Smooth muscle cell of the brain vasculature (primary cell): ENCODE measurements at places on chromosomes 7 and 10.

GRCh38 chr10:103077491-103078308, 115.4 kb downstream of the NT5C2 start:
- no peak for DNase-seq

- no peak for DNase-seq
Observed at GRCh38 chr10:117094856-117095255, 43.2 kb downstream of the VAX1 start.

GRCh38 chr7:41189866-41190265, 513.0 kb downstream of the INHBA start:
- peak; percentile 43 for DNase-seq

GRCh38 chr7:107469929-107470328, at the start of gene GPR22:
Gene GPR22 (plus strand): TSS chr7:107470057. CDS start chr7:107474061, 4,004 bp downstream.
- no peak for DNase-seq

DNA sequence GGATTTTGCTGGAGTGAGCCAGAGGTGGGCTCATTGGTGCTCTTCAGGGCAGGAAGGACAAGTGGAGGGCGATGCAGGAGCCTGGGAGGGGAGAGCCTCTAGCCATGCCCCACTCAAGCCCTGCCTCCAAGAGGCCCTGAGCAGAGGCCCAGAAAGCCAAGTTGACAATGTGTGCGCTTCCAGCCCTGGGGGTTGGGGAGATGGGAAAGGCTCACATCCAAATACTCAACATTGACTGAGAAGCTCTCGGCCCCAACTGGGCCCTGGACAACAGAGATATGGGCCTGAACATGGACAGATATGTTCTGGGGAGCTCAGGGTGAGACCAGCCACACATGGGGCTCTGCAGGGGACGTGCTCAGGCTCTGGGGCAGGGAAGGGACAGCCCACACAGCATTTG, 39.0 kb downstream of the FRMPD2 start:
- DNase-seq: no peak

GRCh38 chr7:96962221-96962885, 43.0 kb upstream of the DLX6 start:
- DNase-seq: no peak

- no peak for DNase-seq
Observed at GRCh38 chr10:1406132-1406966, 331.0 kb downstream of the ADARB2 start.

DNA sequence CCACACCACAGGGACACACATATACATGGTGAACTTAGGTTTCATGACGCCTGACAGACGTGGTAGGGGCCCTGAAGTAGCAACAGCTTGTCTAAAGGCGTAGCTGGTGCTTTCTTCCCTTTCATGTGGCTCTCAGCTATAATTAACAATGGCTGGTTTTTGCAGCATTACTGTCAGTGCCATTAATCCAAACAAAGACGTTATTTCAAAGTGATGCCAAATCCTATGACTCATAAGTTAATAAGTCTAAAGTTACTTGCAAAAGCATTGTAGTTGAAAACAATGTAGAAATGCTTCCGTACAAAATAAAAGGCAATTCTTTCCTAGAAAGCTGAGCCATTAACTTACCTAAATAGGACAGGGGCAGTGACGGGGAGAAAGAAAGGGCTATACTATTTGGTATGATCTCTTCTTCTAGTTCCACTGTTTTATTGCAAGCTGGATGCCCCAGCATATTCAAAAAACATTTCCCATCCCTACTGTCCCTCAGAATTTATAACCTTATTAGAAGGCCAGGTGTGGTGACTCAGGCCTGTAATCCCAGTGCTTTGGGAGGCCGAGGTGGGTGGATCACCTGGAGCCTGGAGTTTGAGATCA, 105.4 kb downstream of the ODAD2 start:
- DNase-seq: no peak

GRCh38 chr10:6227346-6227745, 24.6 kb downstream of the PFKFB3 start:
- no peak for DNase-seq

- DNase-seq: no peak
Observed at GRCh38 chr10:101780818-101781654, 2.2 kb downstream of the NPM3 start.

DNA sequence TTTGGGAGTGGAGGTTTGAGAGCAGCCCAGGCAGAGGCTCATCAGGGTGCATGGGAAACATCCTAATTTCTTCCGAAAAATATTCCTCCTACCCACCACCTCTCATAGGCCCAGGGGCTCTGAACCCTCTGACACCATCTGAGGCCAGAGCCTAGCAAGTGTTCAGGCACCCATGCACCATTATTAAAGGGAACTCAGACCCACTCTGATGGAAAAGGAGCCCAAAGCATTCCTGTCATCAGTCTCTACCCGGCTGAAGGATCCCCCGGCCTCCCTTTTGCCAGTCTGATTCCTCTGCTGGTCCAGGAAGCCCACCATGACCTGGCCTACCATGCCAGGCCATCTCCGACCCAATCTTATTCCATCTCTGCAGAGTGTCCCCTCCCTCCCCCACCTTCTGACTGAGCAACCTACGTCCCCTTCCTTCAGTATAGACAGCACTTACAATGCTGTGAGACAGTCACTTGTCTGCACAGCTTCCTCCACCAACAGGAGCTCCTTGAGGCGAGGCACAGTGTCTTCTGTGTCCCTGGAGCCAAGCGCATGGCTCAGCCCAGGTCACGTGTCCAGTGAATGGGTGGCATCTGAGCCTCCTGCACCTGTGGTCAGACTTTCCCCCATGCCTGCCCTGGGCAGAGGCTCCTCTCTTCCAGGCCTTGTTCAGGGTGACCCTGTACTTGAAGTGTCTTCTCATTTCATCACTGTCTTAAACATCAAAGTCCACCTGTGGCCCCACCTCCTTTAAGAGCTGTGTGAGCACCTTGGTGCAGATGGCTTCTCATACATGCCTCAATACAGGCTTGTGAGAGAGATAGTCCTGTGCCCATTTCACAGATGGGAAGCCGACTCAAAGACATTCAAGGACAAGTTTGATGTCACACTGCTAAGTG, 889 bp upstream of the GPR15LG start:
- no peak for DNase-seq

- DNase-seq: no peak
Observed at GRCh38 chr7:130611218-130611617, 57.3 kb downstream of the COPG2 start.

GRCh38 chr10:103651783-103652476, 158.4 kb downstream of the NEURL1 start:
- DNase-seq: no peak

DNA sequence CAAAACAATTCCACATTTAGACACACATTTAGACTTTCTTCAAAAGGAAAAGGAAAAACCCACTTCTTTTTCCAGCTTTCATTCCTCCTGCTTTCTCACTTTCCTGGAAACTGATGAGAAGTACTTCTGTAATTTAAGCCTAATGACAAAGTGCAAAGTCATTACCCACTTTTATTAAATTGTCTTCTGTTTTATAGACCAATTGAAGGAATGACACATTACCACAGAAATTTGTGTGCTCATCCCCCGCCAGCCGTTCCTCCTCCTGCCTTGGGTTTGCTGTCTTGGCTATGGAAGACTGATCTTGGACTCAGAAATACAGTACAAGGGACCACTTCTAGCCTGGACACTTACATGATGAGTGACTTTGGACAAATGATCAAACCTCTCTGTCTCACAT, 717.8 kb downstream of the SORCS3 start:
- DNase-seq: no peak

DNA sequence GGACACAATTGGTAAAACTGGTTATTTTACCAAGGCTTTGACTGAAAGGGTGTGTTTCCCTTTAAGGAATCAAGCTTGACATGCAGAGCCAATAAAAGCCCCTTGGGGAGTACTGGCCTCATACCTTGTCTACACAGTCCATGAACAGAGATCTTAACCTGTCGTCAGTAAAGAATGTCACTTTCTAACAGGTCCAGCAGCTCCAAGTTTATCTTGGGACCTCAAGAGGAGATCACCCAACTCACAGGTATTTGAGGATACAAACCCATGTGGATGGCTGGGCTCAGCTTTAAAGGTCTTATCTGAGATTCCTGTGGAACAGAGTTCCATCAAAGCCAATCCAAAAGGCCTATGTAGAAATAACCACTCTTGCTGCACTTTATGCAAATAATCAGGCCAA, 61.3 kb downstream of the COA1 start:
- DNase-seq: no peak

DNA sequence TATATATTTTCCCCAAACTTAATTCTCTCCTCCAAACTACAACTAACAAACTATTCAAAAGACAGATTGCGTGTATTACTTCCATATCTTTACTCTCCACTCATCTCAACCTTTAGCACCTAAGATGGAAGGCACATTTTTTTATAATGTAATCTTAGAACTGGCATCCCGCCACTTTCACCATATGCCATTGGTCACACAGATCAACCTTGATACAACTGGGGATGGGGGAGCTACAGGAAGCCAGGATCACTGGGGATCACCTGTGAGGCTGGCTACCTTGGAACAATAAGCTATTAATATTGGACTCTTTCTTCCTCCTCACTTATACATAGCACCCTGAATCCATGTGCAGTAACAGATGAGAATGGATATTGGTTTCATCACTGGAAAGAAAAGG, 469.6 kb upstream of the LRRN3 start:
- DNase-seq: no peak
